ENCODE measurements at places on chromosomes 3 and 15. TPM values are rescaled to one million over a fixed set of nuclear protein-coding genes. Genes with fewer than 3 reads are reported as not detected.

- no peak for DNase-seq
Observed at GRCh38 chr3:159872374-159873109, 116.1 kb upstream of the IL12A start.

Gene GRM7
- total RNA-seq, result 0.12 TPM

- no peak for DNase-seq
Observed at GRCh38 chr15:47493357-47494247, 223.7 kb upstream of the SEMA6D start.

- no peak for DNase-seq
Observed at GRCh38 chr15:64182859-64183370, 20.1 kb upstream of the PPIB start.

- peak; percentile 85 for DNase-seq
Observed at GRCh38 chr3:46488735-46489361, 8.9 kb upstream of the RTP3 start.

DNA sequence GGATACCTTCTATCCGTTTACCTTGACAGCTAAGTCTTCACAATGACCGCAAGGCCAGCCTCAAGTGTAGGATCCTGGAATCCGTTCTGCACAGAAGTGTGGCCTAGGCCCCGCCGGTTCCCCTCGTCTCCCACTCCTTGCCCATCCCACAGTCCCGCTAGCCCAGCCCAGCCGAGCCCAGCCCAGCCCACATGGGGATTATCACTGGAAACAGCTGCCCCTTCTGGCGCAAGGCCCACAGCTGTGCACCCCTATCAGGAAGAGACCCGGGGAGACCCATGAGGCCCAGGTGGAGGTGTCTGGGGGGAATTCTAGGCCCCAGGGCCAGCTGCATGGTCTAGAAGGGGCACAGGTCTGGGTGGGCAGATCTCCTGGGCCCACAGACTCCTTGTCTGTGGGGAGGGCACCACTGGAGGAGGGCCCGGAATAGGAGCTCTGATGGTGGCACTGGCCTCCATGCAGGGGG, 27.9 kb upstream of the KLF13 start:
- DNase-seq, result no peak

DNA sequence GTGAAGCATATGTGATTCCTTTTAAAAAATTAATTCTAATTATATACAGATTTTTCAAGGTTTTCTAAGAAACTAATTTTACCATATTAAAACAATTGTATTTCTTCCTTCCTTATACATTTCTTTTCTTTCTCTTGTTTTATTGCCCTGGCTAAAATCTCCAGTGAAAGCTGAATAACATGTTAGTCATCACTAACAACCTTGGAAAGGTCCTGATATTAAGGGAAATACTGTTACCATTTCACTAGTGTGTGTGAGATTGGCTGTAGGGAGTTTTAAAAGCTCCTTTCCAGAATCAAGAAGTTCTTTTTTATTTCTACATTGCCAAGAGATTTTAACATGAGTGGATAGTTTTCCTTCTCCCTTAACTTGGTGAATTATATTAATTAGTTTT, 229.7 kb upstream of the EIF1B start:
- DNase-seq, result no peak

- DNase-seq, result no peak
Observed at GRCh38 chr3:78978037-78978436, 789.8 kb downstream of the ROBO1 start.

Gene KAT2B
- 47.0 TPM for total RNA-seq

Gene CELF6
- 1.3 TPM for total RNA-seq

Gene DUOX1
- 1.4 TPM for total RNA-seq

DNA sequence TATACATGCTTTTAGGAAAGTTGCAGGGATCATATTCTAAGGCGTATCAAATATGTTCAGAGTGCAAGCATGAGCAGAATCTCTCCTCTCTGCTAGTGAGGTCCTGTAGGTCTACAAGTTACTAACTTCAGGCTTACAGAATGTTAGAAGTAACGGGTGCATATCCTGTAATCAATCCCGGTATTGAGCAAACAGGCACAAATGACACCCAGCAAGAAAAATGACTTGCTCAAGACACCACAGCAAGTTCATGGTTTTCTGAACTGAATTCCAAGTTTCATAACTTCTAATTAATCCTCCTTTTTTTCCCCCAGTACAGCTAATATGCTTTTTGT, 353.9 kb upstream of the TPRG1 start:
- no peak for DNase-seq

GRCh38 chr15:36612063-36612788, 32.8 kb downstream of the CDIN1 start:
- no peak for DNase-seq

- DNase-seq, result no peak
Observed at GRCh38 chr3:127487196-127487595, 103.3 kb downstream of the TPRA1 start.

GRCh38 chr15:39580117-39580484, 778 bp upstream of the THBS1 start:
- DNase-seq, result peak; percentile 96

DNA sequence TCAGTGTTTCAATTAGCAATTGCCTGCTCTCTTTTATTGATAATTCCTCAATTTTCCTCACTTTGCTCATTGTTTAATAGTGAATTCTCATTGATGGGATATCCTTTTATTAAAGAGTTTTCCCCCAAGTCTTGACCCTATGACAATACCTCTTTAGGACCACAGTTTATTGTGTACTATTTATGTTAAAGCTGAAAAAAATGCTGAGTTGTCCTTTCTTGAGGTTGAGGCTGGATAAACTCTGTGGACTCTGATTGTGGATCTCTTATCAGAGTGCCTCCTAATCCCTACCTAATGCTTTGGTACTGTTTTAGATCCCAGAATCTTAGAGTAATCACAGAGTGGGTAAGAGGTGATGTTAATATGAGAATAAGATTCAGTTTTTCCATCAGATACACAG, 416.3 kb upstream of the GBE1 start:
- DNase-seq, result no peak

Gene MCF2L2
- 0.47 TPM for total RNA-seq

- DNase-seq, result no peak
Observed at GRCh38 chr15:66925721-66926120, 139.7 kb upstream of the SMAD3 start.

DNA sequence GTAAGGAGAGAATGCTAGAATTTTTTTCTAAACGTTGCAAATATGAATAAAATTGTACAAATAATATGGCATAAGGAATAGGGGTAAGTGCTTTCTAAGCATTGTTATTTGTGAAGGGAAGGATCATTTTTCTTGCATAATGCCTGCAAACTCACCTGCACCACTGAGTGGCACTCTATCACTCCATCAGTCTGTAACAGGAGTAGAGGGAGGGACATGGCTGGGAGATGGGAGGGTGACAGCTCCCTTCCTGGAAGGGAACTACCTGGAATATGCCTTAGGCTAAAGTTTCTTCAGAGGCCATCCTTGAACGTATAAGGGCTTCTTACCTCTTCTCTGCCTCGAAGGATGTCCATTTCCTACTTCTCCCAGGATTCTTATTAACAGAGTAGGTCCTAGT, 3.0 kb downstream of the NAALADL2 start:
- no peak for DNase-seq

DNA sequence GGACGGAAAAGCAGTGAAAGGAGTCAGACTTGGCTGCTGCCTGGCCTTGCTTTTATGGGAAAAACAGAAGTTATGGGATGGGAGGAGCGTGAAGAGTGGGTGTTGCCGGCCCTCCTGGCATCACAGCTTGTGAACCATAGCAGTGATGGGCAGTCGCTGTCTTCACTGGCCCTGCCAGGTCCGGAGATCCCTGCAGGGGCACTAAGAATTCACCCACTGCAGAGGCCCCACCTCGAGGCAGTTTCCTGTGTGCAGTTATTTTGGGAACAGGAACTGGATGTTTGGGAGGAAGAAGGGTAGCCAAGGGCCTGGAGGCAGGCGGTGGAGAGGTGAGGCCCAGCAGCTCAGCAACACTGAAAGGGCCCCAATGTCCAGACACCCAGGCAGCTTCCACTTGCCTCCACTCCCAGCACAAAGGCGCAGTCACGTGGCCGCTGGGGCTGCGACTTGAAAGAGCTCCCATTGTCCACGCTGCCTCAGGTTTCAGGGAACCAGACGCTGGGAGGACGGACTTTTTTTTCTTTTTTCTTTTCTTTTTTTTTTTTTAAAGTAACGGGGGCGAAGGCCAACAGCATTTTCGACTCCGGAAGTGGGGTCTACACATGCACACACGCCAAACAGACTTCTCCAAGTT, 255.6 kb downstream of the ZNF621 start:
- no peak for DNase-seq

GRCh38 chr15:71730277-71731144, 79.8 kb upstream of the NR2E3 start:
- DNase-seq, result no peak

GRCh38 chr3:121269389-121269788, 276.4 kb downstream of the POLQ start:
- DNase-seq, result no peak

- no peak for DNase-seq
Observed at GRCh38 chr3:42438193-42438592, 27.8 kb upstream of the LYZL4 start.

- no peak for DNase-seq
Observed at GRCh38 chr3:152213938-152214337, 54.8 kb upstream of the MBNL1 start.

DNA sequence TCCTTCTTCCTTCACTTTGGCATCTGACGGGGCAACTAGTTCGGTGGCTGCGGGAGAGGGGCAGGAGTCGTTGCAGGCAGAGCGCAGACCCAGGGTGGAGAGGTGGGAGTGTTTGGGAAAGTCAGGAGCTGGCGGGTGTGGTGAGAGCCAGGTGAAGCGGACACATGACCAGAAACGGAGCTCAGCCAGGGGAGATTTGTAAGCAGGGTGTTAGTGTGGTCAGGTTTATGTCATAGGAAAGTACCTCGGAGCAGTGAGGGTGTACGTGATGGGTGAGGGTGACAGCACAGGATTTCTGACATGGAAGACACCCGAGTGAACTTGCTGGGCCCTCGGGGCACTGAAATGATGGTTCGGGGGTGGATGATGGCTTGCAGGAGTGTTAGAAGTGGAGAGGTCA, 247.4 kb upstream of the TPM1 start:
- DNase-seq, result no peak

DNA sequence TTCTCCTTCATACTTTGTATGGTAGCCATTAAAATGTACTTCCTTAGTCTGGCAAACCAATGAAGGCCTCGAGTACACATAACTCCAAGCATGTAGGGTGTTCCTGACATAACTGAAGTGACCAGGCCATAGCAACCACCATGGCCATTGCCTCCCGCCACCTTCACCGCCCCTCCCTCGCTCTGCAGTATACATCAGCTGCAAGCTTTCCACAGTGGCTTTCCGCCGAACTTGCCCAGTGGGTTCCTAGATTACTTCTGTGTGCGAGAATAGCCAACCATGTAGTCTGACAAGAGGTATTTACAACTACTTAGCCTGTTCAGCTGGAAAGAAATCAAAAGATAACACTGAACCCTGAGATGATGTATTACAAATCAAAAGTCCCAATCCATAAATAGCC, 3.4 kb upstream of the CTNNB1 start:
- DNase-seq, result no peak

Gene CSPG4
- 49.0 TPM for total RNA-seq

Gene PCCB
- total RNA-seq, result 37.9 TPM

DNA sequence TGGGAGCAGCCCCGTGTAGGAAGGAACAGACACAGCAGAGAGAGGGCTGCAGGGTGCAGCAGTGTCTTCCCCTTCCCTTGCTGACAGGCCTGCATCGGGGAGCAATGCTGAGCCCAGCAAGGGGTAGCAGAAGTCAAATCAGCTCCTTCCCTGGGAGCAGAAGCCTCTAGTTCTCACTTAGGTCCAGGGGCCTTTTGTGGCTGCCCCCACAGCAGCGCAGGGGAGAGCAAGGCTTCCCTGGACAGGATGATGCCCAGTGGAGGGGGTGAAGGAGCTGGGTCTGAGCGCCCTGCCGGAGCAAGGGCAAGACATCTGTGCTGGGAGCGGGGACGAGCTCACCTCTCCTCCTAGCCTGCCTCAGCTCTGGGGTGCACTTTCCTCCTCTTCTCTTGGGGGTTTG, 827 bp downstream of the PLCB2 start:
- no peak for DNase-seq

Gene SMCO1
- total RNA-seq, result not detected

DNA sequence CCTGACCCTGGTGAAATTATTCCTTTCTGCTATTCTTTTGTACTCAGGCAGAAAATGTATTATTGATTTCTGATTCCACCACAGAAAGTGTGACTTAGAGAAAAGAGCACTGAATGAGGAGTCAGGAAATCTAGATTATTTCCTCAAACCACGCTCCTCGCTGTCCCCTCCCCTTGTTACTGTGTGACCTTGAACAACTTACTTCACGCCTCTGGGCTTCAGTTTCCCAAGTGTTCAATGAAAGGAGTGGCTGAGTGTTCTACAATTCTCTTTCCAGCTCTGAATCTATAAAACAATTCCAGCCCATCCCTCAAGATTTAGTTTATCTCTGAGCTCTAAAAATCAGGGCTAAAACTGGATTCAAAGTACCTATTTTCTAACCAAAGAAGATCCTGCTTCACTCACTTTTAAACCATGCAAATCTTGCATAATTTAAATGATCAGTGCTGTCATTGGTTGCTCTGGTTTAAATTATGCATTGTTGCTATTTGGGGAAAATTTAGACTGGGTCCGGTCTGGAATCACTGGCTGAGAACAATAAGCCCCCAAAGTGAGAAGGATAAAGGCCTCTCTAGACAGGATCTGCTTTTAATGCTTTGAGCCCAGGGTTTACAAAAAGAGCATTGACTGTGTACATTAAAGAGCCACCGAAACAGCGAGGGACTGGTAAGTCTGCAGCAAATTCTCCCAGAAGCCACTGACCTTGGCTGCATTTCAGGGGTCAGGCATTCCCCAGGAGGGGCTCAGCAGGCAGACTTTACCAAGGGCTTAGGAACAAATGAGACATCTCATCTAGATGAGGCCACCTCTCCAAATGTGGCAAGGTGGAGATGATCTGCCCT, 3.2 kb downstream of the TNIK start:
- DNase-seq, result no peak

Gene ABHD14A
- 53.4 TPM for total RNA-seq

GRCh38 chr15:71152542-71152941, 37.3 kb downstream of the THSD4 start:
- no peak for DNase-seq

- no peak for DNase-seq
Observed at GRCh38 chr15:53807501-53807900, 48.0 kb upstream of the WDR72 start.

Data from omental fat pad (tissue), 4 donors.